ENCODE measurements at places on chromosomes 5 and 9. TPM values are rescaled to one million over a fixed set of nuclear protein-coding genes. Genes with fewer than 3 reads are reported as not detected.

The MYMK gene
- not detected for total RNA-seq

The SV2C gene
- not detected for total RNA-seq

The IGIP gene
- total RNA-seq = 7.8 TPM

The C9 gene
- total RNA-seq = not detected

The YTHDC2 gene
- total RNA-seq = 32.2 TPM

The PKN3 gene
- total RNA-seq = 3.5 TPM

The MSX2 gene
- total RNA-seq = 0.32 TPM

The CER1 gene
- not detected for total RNA-seq

The HINT2 gene
- 27.4 TPM for total RNA-seq

The GPR150 gene
- total RNA-seq = 0.43 TPM

The XPA gene
- total RNA-seq = 9.0 TPM

The PCDHA1 gene
- under 0.01 TPM for total RNA-seq

The ANKRD34B gene
- not detected for total RNA-seq

The LRRTM2 gene
- total RNA-seq = 0.32 TPM

The SAXO1 gene
- total RNA-seq = not detected

The HSPA9 gene
- 334 TPM for total RNA-seq

The RHOBTB3 gene
- 370 TPM for total RNA-seq

The NTRK2 gene
- not detected for total RNA-seq

The HSPB3 gene
- total RNA-seq = 6.1 TPM

The NIM1K gene
- 0.43 TPM for total RNA-seq
